GM12878 (cell line): ENCODE measurements at places on chromosomes 2 and 18. TPM values are rescaled to one million over a fixed set of nuclear protein-coding genes. Genes with fewer than 3 reads are reported as not detected.

Gene IL1F10
- not detected in 2 replicates for total RNA-seq

Gene ADGRF3
- 2.8 and 3.1 TPM in 2 replicates for total RNA-seq

Gene TMEM169
- total RNA-seq, result 2.4 and 2.7 TPM in 2 replicates

Gene HOXD12
- not detected in 2 replicates for total RNA-seq

Gene DES
- 0.66 and 0.80 TPM in 2 replicates for total RNA-seq

Gene SPP2
- total RNA-seq, result 0.37 TPM in 1 of 2 replicates, not detected in the other

Gene VIT
- total RNA-seq, result not detected in 2 replicates

Gene MTHFD2
- total RNA-seq, result 180 and 192 TPM in 2 replicates

Gene MAP3K20
- total RNA-seq, result 2.2 and 3.4 TPM in 2 replicates

Gene PSTPIP2
- 21.2 and 23.5 TPM in 2 replicates for total RNA-seq

Gene TNS1
- total RNA-seq, result 0.44 and 0.80 TPM in 2 replicates

DNA sequence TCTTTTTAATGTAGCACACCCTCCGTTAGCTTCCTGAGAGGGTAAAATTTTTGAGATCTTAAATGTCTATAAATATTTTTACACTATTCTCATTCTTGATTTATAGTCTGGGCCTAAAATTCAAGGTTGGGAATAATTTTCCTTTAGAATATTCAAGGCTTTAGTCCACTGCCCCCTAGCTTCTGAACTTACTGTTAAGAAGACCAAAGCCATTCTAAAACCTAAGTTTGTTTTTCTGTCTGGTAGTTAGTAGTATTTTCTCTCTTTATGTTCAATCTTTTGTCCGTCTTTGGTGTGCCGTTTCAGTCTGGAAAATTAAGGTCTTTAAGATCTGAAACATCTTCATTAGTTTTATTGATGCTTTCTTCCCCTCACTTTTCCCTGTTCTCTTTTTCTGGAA is 14.5 kb downstream of the OSBPL6 start:
- no peak for DNase-seq

DNA sequence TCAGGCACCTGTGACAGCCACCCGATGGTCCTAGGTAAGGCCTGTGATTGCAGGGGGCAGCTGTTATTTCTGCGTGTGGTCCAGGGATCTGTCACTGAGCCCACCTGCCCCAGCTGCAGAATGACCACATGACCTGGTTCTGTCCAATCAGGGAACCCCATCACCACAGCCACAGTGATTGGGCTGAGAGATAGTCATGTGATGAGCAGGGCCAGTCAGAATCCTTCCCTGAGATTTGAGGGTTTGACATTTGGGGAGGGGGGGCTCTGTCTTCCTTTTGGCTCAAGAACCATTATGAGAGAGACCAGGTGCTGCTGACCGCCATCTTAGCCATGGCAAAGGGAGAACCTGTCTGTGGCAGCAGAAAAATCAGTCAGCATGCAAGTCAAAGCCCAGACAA is 147.2 kb downstream of the SMAD7 start:
- DNase-seq, result no peak

DNA sequence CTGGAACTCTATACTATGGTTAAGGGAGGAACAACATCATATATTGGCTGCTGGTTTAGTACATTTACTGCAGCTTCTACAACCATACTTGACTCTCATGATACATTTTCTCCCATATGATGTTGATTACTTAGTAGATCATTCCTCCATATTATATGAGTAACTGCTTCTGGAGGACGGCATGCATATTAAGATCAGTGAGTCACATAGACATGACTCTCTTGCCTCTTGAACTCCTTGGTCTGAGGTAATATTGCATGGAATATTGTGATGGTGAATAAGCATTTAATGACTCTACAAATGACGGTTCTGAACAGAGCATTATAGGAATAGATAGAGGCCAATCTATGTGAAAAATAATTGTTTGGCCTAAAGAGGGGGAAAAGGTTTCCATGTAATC is 418.8 kb upstream of the SPHKAP start:
- no peak for DNase-seq

DNA sequence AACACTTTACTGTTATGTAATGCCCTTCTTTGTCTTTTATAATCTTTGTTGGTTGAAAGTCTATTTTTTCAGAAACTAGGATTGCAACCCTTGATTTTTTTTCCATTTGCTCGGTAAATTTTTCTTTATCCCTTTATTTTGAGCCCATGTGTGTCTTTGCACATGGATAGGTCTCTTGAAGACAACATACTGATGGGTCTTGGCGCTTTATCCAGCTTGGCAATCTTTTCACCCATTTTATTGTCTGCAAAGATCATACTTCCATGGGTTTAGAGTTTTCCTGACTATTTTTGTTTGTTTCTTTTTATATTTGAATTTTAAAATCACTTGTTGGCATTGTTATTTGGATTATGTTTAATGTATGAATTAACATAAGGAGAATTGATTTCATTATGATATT is 27.0 kb downstream of the ACOXL start:
- DNase-seq, result no peak

DNA sequence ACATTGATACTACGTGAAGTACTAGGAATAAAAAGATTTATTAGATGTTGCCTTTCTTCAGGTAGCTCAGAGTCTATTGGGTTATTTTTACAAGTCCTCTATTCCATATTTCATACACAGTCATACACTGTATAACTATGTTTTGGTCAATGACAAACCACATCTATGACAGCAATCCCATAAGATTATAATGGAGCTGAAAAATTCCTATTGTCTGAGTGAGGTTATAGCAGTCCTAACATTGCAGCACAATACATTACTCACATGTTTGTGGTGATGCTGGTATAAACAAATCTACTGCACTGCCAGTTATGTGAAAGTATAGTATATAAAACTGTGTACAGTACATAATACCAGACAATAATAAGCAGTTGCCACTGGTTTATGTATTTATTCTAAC is 595.1 kb downstream of the MBD2 start:
- no peak for DNase-seq

- no peak for DNase-seq
These were observed 68.7 kb upstream of the EDAR start for GRCh38 chr2:109057686-109058085.

GRCh38 chr2:69345434-69345833 is 41.6 kb downstream of the GFPT1 start:
- no peak for DNase-seq

DNA sequence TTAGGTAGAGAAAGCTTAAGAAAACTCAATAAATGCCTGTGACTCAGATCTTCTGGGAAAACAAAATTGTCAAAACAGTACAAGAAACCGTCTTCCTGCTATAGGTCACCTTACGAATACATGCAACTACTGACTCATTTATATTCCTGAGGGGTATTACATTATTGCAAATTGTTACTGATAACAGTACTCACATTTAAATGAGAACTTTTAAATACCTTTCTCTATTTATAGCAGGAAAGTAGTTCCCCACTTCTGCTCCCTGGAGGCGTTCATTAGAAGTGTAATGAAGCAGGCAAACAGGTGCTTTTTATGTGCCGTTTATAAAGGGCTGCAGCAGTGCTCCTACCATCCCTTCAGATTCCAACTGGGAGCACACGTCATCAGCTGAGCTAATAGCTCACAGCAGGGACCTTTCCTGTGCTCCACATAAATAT is 65.1 kb upstream of the RPRM start:
- DNase-seq, result no peak

- DNase-seq, result no peak
These were observed 309.0 kb downstream of the RPRM start for GRCh38 chr2:153169609-153170008.

- DNase-seq, result no peak
These were observed 71.6 kb downstream of the RRM2 start for GRCh38 chr2:10193851-10194820.

DNA sequence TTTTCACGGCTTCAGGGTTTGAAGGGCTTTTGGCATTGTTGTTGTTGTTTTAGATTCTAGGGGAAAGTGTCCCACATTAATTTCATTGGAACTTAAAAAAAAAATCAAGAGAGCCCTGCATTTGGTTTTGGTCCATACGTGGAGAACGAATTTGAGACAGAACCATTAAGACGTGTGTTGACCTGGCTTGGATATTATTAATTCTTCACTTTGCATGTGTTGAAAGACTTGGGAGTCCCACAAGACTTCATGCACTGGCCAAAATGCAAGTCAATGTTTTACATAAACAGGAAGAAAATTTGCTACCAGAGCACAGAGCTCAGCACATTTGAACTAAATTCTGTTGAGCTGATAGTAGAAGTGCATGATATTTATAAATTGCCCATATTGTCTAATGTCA is 761.2 kb upstream of the ACVR2A start:
- DNase-seq, result no peak

DNA sequence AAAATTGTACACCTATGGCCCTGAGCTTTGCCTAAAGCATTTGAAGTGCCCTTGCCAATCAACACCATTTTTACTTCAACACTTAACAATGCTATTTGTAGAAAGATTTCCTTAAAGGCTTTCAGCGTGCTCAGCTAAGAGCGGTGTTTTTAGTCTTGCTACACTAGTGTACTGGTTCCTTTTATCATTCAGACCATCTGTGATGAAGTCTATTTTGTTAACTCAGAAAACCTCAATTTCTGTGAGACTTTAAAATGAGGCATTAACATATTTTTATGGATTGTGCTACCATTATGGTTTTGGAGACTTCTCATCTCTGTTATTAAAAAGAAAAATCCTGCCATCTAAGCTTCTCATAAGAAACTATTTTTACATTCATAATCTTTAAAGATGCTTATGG is 46.6 kb upstream of the EHBP1 start:
- DNase-seq, result no peak

DNA sequence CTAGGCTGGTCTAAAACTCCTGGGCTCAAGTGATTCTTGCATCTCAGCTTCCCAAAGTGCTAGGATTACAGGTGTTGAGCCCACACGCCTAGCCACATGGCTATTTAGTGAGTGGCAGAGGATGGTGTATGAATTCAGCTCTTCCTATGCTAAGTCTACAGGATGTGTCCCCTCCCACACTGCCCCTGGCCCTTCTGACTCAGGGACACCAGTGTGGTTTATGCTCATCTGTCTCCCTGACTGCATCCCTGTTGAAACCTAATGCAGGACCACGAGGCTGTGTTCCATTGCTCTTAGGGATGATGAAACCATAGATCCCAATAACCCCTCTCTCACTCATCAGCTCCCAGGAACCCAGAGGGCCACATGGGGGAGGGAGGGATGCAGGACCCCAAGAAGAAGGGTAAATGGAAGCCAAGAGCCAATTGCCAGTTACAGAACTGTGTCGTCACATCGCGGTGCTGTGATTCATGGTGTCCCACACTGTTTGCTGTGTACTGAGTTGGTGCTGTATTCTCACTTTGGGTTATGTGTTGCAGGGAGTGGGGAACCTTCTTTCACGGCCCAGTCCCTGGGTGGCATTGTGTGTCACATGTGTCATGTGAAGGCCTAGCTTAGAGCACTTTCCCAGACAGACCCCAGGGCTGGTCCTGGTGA is 102.9 kb upstream of the HAAO start:
- DNase-seq, result no peak

DNA sequence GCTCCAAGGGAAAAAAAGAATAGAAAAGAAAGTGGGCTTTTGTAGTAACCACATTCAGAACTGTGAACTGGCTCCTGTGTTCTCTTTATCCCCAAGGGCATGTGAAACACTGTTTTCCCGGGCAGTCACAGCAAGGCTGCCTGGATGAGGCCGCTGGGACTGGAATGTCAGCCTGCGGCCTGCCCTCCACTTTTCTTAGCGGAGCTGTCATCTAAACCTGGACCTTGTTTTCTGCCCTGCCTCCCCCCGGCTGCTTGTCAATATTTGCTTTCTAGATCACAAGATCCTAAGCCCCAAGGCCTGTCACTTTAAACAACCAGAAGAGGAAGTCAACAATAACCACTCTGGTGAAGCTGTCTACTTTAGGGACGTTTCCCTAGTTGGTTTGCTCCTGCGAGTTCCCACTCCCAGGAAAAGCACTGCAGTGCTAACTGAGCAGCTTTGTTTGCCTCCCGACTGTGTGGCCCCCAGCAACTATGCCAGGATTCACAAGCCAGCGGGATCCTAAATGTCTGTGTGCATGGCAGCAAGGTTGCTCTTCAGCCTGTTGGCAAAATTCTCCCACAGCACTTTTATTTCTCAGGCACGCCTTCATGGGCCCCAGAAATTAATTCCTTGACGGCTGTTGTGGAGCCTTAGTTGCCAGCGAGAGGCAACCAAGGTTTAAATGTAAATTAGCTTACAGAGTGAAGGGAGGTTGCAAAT is 30.6 kb downstream of the SOWAHC start:
- no peak for DNase-seq

- DNase-seq, result no peak
These were observed 39.7 kb downstream of the COL3A1 start for GRCh38 chr2:189013671-189014448.

GRCh38 chr18:56380685-56381084 is 257.7 kb downstream of the TXNL1 start:
- DNase-seq, result no peak

DNA sequence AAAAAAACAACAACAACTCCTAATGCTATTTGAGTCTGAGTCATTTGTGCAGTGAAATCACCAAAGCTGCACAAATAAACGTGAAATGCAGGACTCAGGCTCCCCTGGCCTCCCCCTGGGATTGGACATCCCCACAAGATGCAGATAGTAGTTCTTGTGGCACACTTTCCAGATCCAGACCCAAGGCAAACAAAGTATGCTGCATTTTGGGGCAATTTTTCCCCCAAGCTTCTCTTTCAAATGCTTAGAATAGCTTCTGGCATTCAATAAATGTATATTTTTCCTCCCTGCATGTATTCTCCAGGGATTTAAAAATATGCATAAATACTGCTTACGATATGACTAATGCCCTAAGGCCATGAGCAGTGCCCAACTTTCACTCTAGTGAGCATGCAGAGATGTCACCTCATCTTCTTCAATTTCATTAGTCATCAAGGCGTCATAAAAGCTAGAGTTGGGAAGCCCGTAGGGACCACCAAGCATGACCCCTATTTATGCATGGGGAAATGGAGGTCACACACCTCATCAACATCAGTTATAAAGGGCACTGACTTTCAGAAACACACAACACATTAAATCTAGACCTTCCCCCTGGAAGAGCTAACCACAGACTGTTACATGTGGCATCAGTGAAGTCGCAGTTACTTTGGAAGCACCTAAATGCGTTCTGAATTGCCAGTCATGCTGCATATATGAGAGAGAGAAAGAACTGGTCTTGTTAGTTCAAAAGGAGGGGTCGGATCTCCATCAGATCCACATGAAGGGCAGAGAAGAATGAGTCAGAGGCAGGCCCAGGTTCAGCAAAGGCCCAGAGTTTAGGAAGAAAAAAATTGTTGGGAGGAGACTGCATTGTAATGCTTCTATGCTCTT is 374.1 kb downstream of the LPIN1 start:
- DNase-seq, result no peak

GRCh38 chr2:239599299-239599698 is 198.5 kb upstream of the HDAC4 start:
- DNase-seq, result no peak
